ENCODE measurements at places on chromosomes 4 and X. TPM values are rescaled to one million over a fixed set of nuclear protein-coding genes. Genes with fewer than 3 reads are reported as not detected.

- no peaks in the 10 kb centered on the region for H3K27me3 ChIP-seq
- H3K4me1 ChIP-seq = no peaks in the 10 kb centered on the region
- H3K36me3 ChIP-seq = peaks cover 2% of the 10 kb centered on the region
Observed at GRCh38 chr4:110155654-110156053, 42.8 kb downstream of the ELOVL6 start.

GRCh38 chr4:20639346-20639745 lies 60.9 kb upstream of the PACRGL start:
- no peak for DNase-seq
- no peaks in the 10 kb centered on the region for H3K36me3 ChIP-seq
- H3K27ac ChIP-seq = no peak overlapping the region

GRCh38 chr4:14871676-14872430 lies 130.4 kb upstream of the CPEB2 start:
- DNase-seq = peak; percentile 3
- H3K27me3 ChIP-seq = no peaks in the 10 kb centered on the region
- no peaks in the 10 kb centered on the region for H3K36me3 ChIP-seq
- no peak overlapping the region for H3K4me3 ChIP-seq
- H3K27ac ChIP-seq = no peak overlapping the region

- H3K27me3 ChIP-seq = no peaks in the 10 kb centered on the region
- DNase-seq = no peak
- H3K27ac ChIP-seq = no peak overlapping the region
- peaks cover 10% of the 10 kb centered on the region for H3K36me3 ChIP-seq
- H3K4me3 ChIP-seq = no peak overlapping the region
- H3K4me1 ChIP-seq = peaks cover 33% of the 10 kb centered on the region
Observed at GRCh38 chr4:158845311-158846041, 76.7 kb downstream of the FNIP2 start.

DNA sequence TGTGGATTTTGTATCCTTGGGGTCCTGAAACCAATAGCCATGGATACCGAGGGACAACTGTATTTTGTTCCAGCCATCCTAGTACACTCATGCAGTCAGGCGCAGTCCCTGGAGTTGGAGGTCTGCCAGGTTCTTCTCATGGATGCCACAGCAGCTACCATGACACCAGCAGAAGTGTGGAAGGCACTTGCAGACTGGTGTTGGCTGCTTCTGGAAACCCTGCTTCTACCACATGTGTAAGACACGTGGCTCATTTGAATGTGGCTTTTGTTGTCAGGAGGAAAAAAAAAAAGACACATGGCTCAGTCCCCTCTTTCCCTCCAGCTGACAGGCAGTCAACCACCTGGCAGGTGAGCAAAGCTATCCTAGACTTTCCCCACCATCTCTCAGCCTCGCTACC lies 19.4 kb downstream of the DRD5 start:
- peaks cover 5% of the 10 kb centered on the region for H3K36me3 ChIP-seq
- no peak overlapping the region for H3K4me3 ChIP-seq
- no peaks in the 10 kb centered on the region for H3K27me3 ChIP-seq
- H3K27ac ChIP-seq = no peak overlapping the region
- DNase-seq = no peak
- no peaks in the 10 kb centered on the region for H3K4me1 ChIP-seq

DNA sequence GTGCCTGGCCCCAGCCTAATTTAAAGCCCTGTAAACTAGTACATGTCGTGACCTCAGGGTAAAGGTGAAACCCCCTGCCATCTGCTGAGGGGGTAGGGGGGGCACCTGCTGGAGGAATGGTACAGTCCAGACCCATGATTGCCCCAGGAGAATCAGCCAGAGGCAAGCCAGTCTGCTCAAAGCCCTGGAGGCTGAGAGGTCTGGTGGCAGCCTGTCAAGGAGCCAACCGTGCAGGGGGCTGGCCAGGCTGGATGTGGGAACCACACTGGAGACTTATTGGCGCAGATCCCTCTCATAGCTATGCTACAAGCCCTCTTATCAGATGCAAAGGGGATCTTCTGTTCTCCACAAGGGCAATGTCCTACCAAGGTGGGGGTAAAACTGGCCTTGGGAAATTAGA lies 31.4 kb upstream of the PJA1 start:
- DNase-seq = no peak
- H3K4me1 ChIP-seq = peaks cover 43% of the 10 kb centered on the region
- no peaks in the 10 kb centered on the region for H3K27me3 ChIP-seq

DNA sequence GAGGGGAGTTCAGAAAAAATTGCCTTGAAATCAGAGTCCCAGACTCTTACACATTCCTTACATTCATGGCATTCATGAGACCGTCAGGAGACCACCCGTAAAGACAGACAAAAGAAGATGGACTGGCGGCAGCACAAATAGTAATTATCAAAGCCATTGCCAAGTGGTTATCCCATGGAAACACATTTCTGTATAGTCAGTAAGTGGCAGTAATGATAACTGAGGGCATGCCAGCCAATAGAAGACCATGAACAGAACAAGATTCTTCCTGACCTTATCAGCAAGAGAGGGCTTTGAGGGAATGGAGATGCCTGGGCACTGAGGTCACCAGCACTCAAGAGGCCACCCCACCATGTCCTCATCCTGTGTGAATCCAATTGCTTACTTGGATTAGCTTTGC lies 121.7 kb upstream of the HCCS start:
- DNase-seq = no peak
- H3K4me1 ChIP-seq = peaks cover 31% of the 10 kb centered on the region
- no peaks in the 10 kb centered on the region for H3K36me3 ChIP-seq
- no peaks in the 10 kb centered on the region for H3K27me3 ChIP-seq

- H3K4me3 ChIP-seq = no peak overlapping the region
- H3K27me3 ChIP-seq = no peaks in the 10 kb centered on the region
- no peak overlapping the region for H3K27ac ChIP-seq
- no peaks in the 10 kb centered on the region for H3K4me1 ChIP-seq
- no peak for DNase-seq
Observed at GRCh38 chrX:69457756-69458155, 46.4 kb upstream of the NALF2 start.

DNA sequence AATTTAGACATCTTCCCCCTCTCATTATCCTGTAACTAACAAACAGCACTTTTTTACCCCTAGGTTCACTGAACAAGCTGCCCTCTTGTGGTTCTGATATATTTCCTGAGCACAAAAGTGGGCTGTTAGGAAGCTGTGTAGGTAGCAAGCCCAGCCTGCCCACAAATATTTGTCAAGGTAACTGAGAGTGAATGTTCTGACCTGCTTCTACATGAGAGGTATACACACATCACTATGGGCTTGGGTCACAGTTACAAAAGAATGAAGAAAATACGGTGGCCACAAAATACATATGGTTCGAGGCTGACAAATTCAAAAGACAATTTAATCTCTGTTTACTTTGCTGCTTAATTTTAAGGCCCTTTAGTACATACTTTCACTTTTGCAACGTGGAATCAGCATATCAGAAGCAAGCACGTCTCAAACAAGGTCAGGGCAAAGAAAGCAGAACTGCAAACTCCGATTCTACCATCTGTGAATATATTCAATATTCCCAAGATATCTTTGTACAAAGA lies 78.7 kb downstream of the RBM47 start:
- DNase-seq = peak; percentile 54
- H3K36me3 ChIP-seq = no peaks in the 10 kb centered on the region
- H3K27me3 ChIP-seq = no peaks in the 10 kb centered on the region
- H3K27ac ChIP-seq = no peak overlapping the region
- peaks cover 31% of the 10 kb centered on the region for H3K4me1 ChIP-seq

- H3K27ac ChIP-seq = no peak overlapping the region
- no peak overlapping the region for H3K4me3 ChIP-seq
- peak; percentile 12 for DNase-seq
- no peaks in the 10 kb centered on the region for H3K36me3 ChIP-seq
- H3K27me3 ChIP-seq = no peaks in the 10 kb centered on the region
- H3K4me1 ChIP-seq = peaks cover 7% of the 10 kb centered on the region
Observed at GRCh38 chr4:73523126-73523525, 41.6 kb downstream of the AFM start.

DNA sequence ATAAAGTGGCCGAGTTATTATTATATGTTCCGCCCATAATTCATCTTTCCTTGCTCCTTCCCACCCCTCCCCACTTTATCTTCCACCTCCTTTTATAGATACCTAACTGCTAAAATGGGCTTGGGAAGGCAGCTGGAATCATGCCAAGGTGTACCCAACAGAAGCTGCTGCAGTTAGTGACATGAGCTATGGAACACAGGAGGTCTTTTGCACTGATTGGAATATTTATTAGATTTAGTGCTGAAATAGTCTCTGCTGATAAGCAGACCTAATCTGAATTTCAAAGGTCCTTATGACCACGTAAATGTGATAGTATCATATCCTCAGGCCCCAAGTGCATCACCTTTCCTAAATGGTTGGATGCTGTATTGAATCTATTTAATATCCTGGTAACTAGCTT lies 64.9 kb downstream of the HMGB2 start:
- no peak overlapping the region for H3K4me3 ChIP-seq
- H3K36me3 ChIP-seq = no peaks in the 10 kb centered on the region
- H3K27me3 ChIP-seq = no peaks in the 10 kb centered on the region
- no peak overlapping the region for H3K27ac ChIP-seq
- H3K4me1 ChIP-seq = no peaks in the 10 kb centered on the region
- no peak for DNase-seq

DNA sequence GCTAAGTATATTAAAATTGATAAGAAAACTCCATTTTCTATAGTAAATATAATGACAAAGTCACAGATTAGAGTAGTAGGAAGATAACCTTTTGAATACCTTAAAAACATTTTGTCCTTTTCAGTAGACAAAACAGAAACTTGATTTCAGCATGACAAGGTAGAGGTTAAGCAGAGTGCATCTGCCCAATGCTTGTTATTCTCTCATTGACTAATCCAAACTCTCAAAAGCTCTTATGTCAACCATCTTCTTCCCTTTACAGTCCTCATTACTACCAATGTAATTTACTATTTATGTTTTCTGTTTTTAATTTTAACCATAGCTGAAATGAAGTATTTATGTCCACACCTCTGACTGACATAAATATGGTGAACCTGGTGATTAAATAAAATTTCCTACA lies 11.1 kb downstream of the NIPAL1 start:
- H3K27ac ChIP-seq = no peak overlapping the region
- H3K4me3 ChIP-seq = no peak overlapping the region
- peaks cover 1% of the 10 kb centered on the region for H3K36me3 ChIP-seq
- H3K4me1 ChIP-seq = peaks cover 9% of the 10 kb centered on the region

DNA sequence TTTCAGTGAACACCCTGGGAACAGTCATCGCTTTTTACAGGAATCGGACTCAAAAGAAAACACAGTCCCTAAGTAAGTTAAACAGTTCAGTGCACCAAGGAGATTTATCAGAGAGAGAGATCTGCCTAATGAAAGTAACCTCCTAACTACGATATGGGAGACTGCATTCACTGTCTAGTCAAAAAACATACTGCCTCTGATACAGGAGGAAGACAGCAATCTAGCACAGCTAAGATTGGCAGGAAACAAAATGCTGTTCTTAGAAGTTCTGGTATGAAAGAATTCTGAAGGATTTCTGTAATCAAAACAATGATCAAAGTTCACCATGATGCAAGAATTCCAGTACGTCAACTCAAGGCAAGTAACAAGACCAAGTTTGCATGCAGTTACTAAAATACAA lies 92.8 kb downstream of the MAML3 start:
- H3K4me1 ChIP-seq = peaks cover 10% of the 10 kb centered on the region
- no peak overlapping the region for H3K4me3 ChIP-seq
- H3K27me3 ChIP-seq = no peaks in the 10 kb centered on the region
- peak; percentile 29 for DNase-seq
- no peak overlapping the region for H3K27ac ChIP-seq
- no peaks in the 10 kb centered on the region for H3K36me3 ChIP-seq

GRCh38 chr4:83947830-83948193 lies 411.9 kb downstream of the GPAT3 start:
- H3K36me3 ChIP-seq = no peaks in the 10 kb centered on the region
- no peak overlapping the region for H3K4me3 ChIP-seq
- no peaks in the 10 kb centered on the region for H3K27me3 ChIP-seq

- H3K27me3 ChIP-seq = no peaks in the 10 kb centered on the region
- H3K27ac ChIP-seq = no peak overlapping the region
- no peak overlapping the region for H3K4me3 ChIP-seq
- no peak for DNase-seq
Observed at GRCh38 chr4:182263562-182263961, 20.4 kb downstream of the TENM3 start.

- H3K36me3 ChIP-seq = no peaks in the 10 kb centered on the region
- H3K27ac ChIP-seq = no peak overlapping the region
- no peaks in the 10 kb centered on the region for H3K4me1 ChIP-seq
- H3K27me3 ChIP-seq = no peaks in the 10 kb centered on the region
Observed at GRCh38 chr4:48954314-48954713, 31.8 kb upstream of the CWH43 start.

GRCh38 chrX:145190801-145191389 lies 56.4 kb upstream of the SPANXN1 start:
- peak; percentile 0 for DNase-seq
- no peak overlapping the region for H3K27ac ChIP-seq
- H3K4me3 ChIP-seq = no peak overlapping the region
- no peaks in the 10 kb centered on the region for H3K27me3 ChIP-seq
- no peaks in the 10 kb centered on the region for H3K36me3 ChIP-seq
- no peaks in the 10 kb centered on the region for H3K4me1 ChIP-seq

DNA sequence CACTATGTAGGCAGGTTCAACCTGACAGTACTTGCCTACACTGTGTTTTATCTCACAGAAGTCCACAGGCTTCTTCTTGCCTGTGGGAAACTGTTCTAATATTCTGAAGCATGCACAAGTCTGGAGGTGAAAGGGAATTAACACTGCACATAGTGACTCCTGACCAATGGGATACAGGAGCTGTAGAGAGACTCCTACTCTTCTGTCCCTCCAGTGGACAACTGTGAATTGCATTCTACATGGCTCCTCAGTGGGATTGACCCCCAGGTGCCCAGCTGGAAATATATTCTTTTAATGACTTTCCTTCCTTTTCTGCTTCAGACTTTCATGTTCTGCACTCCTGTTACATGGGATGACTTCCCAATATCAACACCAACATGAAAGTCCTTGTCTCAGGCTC lies 8.2 kb upstream of the YIPF6 start:
- no peaks in the 10 kb centered on the region for H3K27me3 ChIP-seq
- H3K27ac ChIP-seq = peak overlapping the region; percentile 50
- no peaks in the 10 kb centered on the region for H3K36me3 ChIP-seq
- peak; percentile 58 for DNase-seq
- H3K4me3 ChIP-seq = no peak overlapping the region

GRCh38 chr4:73911746-73912145 lies 42.6 kb downstream of the CXCL1 start:
- no peak overlapping the region for H3K4me3 ChIP-seq
- H3K27ac ChIP-seq = no peak overlapping the region
- DNase-seq = no peak
- H3K36me3 ChIP-seq = no peaks in the 10 kb centered on the region
- no peaks in the 10 kb centered on the region for H3K27me3 ChIP-seq
- no peaks in the 10 kb centered on the region for H3K4me1 ChIP-seq

DNA sequence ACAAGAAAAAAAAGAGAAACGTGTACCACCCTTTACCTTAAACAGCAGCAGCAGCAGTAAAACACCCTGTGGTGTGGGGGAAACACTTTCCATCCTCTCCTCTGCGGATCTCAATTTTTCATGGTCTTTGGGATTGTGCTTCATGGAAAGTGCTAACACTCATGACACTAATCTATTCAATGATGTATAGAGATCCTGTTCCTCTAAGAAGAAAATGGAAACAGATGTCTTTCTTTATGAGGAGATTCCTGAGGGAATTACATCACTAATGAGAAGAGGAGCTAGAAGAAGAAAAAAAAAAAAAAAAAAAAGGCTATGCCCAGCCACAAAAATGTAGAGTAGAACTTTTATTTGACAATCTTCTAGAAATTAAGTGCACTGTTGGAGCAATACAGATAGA lies 62.9 kb upstream of the NDST3 start:
- no peak overlapping the region for H3K4me3 ChIP-seq
- DNase-seq = no peak
- H3K27ac ChIP-seq = no peak overlapping the region
- H3K27me3 ChIP-seq = no peaks in the 10 kb centered on the region
- no peaks in the 10 kb centered on the region for H3K36me3 ChIP-seq

CXCL6 gene
- total RNA-seq = not detected

LUZP4 gene
- not detected for total RNA-seq

GAB3 gene
- total RNA-seq = not detected

LRIT3 gene
- total RNA-seq = not detected

SLC7A11 gene
- 11.9 TPM for total RNA-seq

MAGEA12 gene
- not detected for total RNA-seq
